Hepatocyte (in vitro differentiated cells): ENCODE measurements at places on chromosomes 16 and 17.

- H3K36me3 ChIP-seq: no peaks in the 10 kb centered on the region
- H3K4me3 ChIP-seq: no peak overlapping the region
- no peaks in the 10 kb centered on the region for H3K27me3 ChIP-seq
- H3K27ac ChIP-seq: no peak overlapping the region
- DNase-seq: no peak
Measured at GRCh38 chr16:69909760-69910159, 41.4 kb upstream of the CLEC18A start.

- DNase-seq: no peak
- H3K4me1 ChIP-seq: no peaks in the 10 kb centered on the region
- no peak overlapping the region for H3K27ac ChIP-seq
- no peaks in the 10 kb centered on the region for H3K27me3 ChIP-seq
- no peak overlapping the region for H3K4me3 ChIP-seq
- no peaks in the 10 kb centered on the region for H3K36me3 ChIP-seq
Measured at GRCh38 chr16:2276368-2277195, 8.7 kb upstream of the RNPS1 start.

GRCh38 chr17:83007504-83008185 is 71.8 kb upstream of the METRNL start:
- no peak for DNase-seq
- no peak overlapping the region for H3K27ac ChIP-seq
- no peaks in the 10 kb centered on the region for H3K27me3 ChIP-seq
- no peak overlapping the region for H3K4me3 ChIP-seq

GRCh38 chr17:9268546-9268945 is 247.2 kb downstream of the NTN1 start:
- no peak for DNase-seq
- H3K27ac ChIP-seq: no peak overlapping the region
- H3K36me3 ChIP-seq: no peaks in the 10 kb centered on the region

DNA sequence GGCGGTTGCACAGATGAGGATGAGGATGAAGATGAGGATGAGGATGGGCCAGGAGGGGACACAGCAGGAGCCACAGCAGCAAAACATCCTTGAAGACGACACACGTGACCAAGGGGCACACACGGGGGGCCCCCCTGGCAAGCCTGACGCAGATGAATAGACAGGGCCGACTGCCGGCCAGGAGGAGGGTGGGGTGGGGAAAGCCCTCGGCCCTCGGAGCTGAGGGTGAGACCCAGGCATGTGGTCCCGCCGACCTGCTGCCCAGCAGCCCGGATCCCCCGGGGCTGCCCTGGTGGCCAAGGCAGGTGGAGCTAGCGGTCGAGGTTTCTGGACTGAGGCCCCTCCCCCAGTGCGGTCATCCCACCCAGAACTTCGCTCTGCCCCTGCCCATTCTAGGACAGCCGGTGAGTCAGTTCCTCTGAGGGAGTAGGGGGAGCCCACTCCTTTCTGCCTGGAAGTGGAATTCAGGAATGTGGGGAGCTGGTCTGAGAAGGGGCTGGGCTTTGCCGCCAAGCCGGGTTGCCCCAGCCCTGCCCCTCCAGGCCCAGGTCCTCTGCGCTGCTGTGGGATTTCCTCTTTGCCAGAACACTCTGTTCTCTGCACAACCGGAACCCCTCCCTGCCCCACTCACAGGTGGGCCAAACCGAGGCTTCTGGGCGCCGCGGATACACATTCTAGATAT is 9.9 kb downstream of the CYGB start:
- H3K36me3 ChIP-seq: no peaks in the 10 kb centered on the region
- no peaks in the 10 kb centered on the region for H3K27me3 ChIP-seq
